ENCODE measurements at places on chromosomes 4 and X.

DNA sequence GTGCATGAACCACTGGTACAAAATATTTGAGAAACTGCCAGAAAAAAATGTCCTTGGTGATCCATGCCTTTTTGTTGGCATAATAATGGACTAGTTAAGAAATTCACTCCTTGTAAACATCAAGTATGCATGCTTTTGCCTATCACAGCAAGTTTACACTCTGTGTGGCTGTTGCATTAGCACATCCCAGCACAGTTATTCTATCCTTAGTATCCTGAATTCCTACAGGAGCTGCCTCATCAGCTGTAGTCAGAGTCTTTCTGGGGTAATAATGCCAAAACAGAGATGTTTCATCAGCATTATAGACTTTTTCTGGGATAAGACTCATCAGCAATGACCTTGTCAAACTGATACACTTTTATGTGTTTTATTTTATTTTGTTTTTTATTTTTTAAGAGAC is 82.8 kb downstream of the CHIC2 start:
- no peak for DNase-seq

GRCh38 chr4:147059064-147059731 is 113.5 kb upstream of the TTC29 start:
- DNase-seq = no peak

- DNase-seq = no peak
Observed at GRCh38 chr4:141132709-141133145, 542 bp downstream of the RNF150 start.

DNA sequence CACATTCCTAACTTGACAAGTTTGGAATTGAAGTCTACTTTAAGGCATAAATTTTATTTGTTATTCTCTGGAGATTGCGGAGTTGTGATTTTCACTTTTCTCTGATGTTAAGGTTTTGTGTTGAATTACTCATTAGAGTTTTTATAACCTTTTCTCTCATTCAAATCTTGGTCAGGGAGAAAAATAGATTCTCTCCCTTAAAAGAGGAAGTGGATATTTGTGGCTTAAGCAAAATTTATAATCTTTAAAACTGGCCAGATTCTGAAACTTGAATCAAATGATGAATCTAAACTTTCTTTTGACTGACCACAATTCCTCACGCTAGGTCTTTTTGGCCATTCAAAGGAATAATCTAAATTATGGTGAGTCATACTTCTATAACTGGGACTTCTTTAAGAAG is 361.4 kb downstream of the TEX13C start:
- DNase-seq = no peak

DNA sequence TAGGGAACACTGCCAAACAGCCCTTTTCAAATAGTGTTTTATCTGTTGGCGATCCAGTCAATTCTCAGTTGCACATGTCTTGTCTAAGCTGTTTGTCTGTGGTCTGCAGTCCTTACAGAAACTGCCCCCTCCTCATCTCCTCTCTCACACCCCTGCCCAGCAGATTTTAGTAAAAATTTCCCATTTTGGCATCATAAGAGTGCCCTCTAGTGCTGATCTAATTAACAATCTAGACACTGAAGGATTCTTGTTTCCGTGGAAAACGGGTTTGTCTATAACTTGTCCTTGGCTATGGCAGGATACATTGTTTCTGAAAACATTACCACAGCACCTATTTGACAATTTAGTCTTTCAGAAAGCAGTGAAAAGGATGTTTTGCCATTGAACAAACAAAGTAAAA is 227.2 kb upstream of the MBNL3 start:
- no peak for DNase-seq

GRCh38 chr4:188879598-188879997 is 740.4 kb downstream of the TRIML1 start:
- no peak for DNase-seq

DNA sequence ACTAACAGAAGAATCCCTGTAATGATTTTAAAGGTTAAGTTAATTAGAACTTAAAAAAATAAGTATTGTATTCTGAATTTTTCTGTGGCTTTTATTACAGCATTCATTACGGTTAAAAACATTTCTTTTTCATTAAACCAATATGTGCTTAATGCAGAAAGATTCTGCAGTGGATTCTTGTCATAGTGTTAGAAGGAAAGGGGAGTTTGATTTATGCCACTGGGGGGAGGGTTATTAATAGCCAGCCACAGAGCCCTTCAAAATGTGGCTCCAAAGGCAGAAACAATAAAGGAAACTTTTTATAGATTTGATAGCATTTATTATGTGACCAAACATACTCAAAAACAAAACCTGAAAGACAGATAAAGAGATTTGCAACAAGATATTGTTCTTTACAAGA is 9.1 kb downstream of the SMAD1 start:
- DNase-seq = no peak

DNA sequence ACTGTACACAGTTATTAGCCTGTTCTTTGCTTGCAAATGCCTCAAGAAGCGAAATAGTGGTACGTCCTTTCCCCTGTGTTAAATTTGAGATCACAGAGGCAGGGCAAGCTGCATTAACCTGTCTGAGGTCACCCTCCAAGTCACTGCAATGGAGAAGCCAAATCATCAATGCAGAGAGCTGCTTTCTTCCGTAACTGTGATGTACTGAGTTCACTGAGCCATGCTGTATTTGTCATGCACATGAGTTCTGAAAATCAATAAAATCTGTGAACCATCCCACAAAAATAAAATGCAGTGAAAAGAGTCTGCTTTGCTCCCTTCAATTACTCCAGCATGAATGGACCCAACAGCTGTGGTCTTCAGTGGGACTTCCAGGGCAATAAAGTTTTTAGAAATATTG is 393.5 kb downstream of the KCNIP4 start:
- DNase-seq = no peak

GRCh38 chr4:168920441-168921065 is 89.5 kb downstream of the CBR4 start:
- DNase-seq = no peak

- no peak for DNase-seq
Observed at GRCh38 chr4:98242538-98242937, 18.6 kb upstream of the RAP1GDS1 start.

DNA sequence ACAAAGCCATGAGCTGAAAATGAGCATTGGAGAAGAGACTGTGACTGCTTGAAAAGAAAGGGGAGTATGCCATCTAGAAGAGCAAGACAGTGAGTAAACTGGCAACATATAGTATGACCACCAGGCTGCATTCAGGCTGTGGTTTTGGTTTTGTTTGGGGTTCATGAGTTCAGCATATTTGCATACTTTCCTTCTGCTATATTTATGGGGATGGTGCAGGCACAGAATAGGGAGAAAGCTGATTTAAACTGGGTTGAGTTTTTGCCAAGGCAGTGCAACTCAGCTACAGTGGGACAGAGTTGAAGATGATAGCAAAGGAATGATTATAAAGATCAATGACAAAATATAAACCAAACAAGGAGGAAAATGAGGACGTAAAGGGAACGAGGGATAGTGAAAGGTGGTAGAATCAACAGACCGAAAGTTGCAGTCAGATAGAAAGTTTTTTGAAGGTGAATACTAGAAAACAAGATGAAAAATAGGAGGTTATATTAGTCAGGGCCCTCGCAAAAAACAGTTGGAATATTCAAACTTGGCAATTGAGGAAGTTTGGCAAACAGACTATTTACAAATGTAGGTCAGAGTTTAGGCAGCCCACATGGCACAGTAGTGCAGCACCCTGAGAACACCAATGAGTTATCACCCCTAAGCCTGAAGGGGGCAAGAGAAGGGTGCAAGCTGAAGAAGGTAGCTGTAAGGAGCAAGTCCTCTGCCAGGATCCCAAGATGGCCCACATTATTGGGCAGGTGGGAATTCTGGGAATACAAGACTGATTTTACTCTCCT is 114.8 kb upstream of the MAP9 start:
- DNase-seq = no peak

- DNase-seq = peak; percentile 3
Observed at GRCh38 chrX:150899191-150899757, 806 bp upstream of the CD99L2 start.

DNA sequence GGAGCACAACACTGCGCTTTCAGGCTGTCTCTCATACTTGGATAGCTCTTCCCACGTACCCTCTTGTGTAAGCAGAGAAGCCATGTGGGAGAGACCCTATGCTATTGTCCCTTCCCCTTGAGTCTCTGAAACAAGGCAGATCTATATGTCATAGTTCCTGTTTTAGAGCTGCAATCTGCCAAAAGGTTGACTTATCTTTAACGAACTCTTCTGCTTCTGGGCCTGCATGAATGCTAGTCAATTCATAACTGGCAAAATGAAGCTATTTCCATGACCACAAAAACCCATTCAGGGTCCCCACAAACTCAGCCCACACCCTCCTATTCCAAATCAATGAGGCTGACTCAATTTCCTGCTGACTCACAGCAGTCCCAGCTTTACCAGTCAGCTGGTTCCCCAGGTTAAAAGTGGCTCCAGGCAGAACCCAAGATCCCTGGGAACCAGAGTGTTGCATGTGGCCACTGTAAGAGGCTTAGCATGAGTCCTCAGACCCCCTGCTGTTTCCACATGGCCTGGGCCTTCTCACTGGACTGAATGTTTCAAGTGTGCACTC is 25.3 kb upstream of the SOD3 start:
- no peak for DNase-seq

DNA sequence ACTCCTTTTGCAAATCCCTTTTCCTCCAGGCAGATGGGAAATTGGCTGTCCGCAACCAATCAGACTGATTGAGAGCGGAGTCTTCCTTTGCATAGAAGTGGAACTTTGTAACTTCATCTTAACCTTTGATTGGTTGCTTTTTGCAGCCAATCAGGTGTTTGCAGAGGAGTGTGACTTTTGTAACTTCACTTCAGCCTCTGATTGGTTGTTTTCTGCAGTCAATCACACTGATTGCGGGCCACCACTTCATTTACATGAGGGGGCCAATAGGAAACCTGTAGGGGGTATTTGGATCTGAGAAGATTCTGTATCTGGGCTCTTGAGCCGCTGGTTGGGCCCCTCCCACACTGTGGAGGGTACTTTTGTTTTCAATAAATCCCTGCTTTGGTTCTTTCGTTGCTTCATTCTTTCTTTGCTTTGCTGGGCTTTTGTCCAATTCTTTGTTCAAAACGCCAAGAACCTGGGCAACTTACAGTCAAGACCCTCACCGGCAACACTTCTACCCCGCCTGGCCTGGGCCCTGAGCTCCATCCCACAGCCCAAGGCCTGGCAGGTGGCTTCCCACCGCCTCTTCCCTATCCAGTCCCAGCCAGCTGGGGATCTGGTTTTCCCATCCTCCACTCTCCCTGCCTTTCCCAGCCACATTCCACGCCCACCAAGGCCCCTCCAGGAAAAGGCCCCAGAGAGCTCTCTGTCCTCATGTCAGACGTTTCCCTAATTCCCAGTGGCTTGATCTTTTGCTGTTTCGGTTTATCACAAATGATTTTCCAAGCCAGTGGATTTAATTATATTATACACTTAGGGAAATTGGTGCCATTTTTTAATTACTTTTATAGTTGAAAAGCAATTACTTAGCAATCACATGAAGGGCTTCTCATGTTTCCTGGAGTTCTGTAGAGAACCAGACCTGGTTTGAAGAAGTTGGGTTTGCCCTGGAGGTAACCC is 110.2 kb upstream of the STX18 start:
- no peak for DNase-seq

DNA sequence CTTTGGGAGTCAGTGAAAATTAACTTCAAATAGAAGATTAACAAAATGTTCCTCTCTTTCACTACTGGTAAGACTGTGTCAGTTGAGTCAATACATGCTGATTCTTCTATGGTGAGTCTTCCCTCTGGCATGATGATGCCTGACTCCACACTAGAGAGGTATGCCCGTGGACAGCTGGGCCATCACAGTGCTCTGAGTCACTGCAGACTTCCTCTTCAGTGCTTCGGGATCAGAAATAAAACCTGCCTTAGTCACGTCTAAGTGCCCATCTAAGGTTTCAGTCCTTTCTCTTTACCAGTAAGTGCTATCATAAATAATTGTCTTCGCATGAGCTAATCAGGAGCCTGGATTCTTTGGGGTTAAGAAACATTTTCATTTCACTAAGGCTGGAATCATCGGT is 1.6 kb upstream of the ASB5 start:
- no peak for DNase-seq

All from stimulated activated CD4-positive, alpha-beta T cell treated with anti-CD3 and anti-CD28 coated beads, Interleukin-15, amount 100 ng/mL, for 48 hours (primary cell).